Activated T-cell treated with anti-CD3 and anti-CD28 coated beads, Interleukin-2, amount 50 U/mL, for 24 hours (primary cell): ENCODE measurements at places on chromosomes 7 and 10.

- no peak for DNase-seq
These were observed 2.1 kb downstream of the GLCCI1 start for GRCh38 chr7:7970531-7971307.

GRCh38 chr7:27611059-27611458, 51.6 kb downstream of the HIBADH start:
- no peak for DNase-seq

DNA sequence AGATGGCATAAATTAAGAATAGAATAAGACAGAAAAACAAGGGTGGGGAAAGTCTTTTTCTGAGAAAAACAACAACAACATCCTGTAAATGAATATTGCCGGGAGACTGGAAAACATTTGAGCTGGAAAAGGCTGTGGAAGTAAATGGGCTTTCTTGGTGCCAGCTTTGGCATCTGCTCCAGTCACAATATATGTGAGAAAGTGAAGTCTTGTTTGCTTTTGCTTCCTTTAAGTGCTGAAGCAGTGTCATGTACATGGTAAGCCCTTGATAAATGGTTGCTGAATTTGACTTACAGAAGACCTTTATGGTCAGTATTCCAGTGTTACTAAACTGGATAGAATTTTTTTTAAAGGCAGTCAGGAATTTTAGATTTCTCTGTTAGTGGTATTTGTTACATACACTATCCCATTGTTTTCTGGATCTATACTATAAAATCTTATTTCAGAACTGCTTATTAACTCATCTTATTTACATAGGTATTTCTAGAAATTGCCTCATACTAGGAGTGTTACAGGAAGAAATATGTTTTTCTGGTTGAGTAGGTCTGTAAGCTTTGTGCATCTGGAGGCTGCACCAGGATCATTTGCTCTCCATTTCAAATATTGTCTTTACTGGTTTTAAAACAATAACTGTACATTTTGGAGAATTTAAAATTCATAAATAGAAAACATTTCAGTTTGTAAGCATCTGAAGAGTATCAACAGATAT, 201.7 kb upstream of the FOXP2 start:
- DNase-seq, result no peak

GRCh38 chr10:49074836-49075682, 40.3 kb downstream of the VSTM4 start:
- no peak for DNase-seq
